Stimulated activated effector memory CD8-positive, alpha-beta T cell treated with anti-CD3 and anti-CD28 coated beads, Interleukin-12 subunit alpha, Interleukin-12 subunit beta, amount 100 ng/mL, for 72 hours (primary cell): ENCODE measurements at places on chromosomes 5 and 9.

DNA sequence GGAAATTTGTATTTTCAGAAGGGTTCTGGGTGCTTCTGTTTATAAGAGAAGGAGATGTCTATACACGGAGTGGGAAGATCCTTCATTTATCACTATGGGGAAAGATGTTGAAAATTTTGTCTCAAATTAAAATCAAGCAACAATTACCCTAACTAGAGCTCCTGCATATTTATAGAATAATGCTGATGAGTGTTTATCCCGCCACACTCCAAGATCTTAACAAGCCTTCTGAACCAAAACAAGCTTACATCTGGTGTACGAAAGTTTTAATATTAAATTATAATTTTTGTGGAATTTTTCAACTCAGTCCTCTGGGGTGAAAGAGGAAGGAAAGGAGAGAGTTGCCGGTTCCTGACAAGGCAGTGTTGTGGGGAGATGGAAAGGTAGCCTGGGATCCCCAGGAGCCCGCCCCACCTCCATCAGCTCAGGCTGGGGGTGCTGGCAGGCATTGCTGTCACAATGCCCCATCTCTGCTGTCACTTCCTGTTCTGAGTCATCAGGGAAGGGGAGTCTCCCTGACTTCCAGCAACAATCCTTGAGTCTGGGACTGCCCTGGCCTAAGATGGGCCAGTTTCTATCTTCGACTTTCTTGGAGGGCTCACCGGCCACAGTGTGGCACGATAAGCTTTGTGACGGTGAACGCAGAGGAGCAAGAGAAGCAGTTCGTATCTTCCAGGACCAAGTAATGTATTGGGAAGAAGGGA lies 64.5 kb downstream of the ERAP1 start:
- no peak for DNase-seq

- DNase-seq, result no peak
Measured at GRCh38 chr9:126166866-126167265, 159.8 kb upstream of the MVB12B start.

- DNase-seq, result no peak
Measured at GRCh38 chr5:3412146-3412545, 183.5 kb upstream of the IRX1 start.

- peak; percentile 25 for DNase-seq
Measured at GRCh38 chr9:79623799-79624721, 52.3 kb downstream of the TLE4 start.

DNA sequence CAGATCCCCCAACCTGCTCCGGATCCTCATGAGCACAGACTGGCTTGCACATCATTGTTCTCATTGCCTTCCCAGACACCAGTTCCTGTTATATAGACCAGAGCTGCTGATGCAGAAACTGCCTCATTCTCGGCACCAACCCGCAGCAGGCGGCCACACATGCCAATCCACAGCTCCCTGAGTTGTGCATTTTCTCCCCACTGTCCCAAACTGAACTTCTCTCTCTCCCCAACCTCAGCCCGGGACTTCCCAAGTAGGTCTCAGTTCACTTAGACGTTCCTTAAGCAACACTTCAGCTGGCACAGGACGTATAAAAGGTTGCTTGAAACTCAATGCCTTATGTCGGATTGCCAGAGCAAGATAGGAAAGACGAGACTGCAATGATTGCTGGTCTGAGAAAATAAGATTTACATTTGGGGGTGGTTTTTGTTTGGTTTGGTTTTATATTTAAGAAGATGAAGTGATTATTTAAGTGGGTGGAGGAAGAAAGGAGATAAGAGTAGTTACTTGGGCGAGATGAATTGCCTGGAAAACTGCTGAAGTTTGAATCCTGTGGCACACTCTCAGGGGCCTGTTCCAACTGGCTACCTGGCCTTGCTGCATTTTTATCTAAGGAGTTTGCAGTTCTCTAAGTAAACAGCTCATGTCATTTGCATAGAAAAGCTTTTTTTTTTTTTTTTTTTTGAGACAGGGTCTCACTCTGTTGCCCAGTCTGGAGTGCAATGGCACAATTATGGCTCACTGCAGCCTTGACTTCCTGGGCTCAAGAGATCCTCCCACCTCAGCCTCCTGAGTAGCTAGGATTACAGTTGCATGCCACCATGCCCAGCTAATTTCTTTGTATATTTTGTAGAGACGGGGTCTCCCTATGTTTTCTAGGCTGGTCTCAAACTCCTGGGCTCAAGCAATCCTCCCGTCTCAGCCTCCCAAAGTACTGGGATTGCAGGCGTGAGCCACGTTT lies 155.4 kb downstream of the GOLPH3 start:
- DNase-seq, result no peak

GRCh38 chr5:166695326-166695725 lies 1596.1 kb upstream of the WWC1 start:
- DNase-seq, result no peak

DNA sequence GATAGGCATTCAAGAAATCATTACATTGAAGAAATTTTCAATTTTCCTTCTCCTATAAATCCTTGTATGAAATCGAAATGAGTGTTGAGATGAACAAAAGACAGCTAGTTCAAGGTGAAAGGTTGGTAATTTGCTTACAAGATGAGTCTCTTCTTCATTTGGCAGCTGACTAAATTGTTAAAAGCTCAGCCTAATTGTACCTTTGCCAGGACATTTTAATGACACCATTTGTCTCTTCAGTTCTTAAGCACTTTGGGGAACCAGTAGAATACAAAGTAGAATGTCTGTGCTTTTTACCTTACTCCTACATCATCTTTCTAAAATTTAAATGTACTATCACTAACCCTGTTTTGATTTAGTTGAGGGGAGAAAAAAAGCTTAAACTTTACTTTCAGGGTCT lies 59.4 kb downstream of the GRAMD2B start:
- no peak for DNase-seq

GRCh38 chr5:62354028-62354874 lies 48.2 kb downstream of the KIF2A start:
- no peak for DNase-seq

GRCh38 chr5:78983601-78984438 lies 1.3 kb downstream of the ARSB start:
- no peak for DNase-seq

DNA sequence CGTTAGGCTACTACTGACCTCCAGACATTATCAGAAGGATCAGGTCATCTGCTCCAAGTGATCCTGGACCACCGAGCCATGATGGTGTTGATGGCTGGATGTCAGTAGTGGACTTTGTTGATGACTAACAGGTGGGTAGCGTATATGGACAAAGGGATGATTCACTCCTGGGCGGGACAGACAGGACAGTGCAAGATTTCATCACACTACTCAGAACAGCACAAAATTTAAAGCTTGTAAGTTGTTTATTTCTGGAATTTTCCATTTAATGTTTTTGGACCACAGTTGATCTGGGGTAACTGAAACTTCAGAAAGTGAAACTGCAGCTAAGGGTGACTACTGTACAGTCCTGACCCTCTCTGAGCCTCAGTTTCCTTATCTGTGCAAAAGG lies 12.7 kb downstream of the PDGFRB start:
- DNase-seq, result no peak

DNA sequence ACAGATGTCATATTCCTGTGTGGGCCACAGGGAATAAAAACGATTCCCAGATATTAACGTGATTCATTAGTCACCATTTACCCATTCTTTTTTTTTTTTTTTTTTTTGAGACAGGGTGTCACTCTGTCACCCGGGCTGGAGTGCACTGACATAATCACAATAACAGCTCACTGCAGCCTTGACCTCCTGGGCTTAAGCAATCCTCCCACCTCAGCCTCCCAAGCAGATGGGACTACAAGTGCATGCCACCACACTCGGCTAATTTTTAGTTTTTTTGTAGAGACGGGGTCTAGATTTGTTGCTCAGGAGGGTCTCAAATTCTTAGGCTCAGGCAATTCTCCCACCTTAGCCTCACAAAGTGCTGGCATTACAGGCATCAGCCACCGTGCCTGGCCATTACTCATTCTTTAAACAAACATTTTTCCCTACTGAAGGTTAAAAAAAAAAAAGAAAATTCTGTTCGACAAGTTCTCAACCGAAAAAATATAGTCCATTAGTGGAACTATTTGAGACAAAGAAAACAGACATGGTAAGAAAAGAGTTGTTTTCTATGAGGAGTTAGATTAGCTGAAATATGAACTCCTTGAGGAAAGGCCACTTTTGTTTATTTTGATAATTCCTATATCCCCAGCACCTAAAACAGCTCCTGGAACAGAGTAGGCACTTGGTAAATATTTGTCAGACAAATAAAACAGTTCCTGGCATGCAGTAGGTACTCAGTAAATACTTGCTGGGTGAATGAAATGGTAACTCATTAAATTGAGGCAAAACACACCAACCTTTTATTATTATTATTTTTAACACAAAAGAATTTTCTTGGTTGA lies 32.1 kb upstream of the PDCL start:
- no peak for DNase-seq

DNA sequence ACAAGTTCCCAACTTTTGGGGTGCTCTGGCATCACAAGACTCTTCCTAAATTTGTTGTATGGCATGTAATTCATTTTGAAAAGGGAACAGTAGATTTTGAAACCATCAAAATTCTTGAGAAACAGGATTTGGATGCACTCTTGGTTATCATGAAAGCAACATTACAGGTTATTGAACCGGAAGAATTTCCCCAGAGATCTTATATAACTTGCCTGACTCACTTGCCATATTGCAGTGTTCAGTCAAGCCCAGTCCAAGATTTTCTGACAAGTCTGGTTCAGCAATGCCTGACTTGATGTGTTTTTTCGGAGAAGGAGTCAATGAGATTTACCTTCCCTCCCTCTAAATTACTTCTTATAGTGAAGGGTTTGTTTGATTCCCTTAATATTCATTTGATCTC lies 32.0 kb downstream of the SMIM15 start:
- no peak for DNase-seq

DNA sequence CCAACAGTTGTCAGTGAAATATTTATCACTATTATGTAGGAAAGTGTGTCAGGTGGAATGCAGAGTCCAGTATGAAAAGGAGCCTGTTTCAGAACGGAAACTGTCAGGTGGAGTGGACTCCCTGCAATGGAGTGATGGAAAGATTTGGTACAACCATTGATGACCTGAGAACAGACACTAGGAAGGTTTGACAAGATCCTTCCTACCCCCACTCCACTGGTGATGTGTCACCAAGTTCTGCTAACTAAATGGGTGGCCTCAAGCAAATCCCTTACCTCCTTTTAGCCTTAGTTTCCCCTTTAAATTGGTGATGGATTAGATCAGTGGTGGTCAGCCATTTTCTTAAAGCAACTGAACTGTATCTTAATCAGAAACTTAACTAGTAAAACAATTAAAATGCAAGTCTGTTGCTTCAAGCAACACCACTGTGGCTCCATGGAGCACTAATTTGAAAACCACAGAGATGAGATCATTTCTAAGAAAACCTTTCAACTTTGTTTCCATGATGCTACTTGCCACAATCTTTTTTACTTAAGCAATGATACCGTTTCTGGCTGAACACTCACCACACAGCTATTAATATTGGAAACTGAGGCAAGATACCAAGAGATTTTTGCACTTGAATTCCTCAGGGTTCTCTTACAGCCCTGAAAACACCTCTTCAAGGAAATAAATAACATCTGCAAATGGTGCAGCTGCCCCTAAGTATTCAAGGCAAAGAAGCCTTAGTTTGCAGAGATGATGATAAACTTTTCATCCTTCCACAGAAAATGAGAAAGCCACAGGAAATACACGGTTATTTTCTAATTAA lies 140.6 kb downstream of the ERCC6L2 start:
- DNase-seq, result peak; percentile 30

- no peak for DNase-seq
Measured at GRCh38 chr9:20312732-20313131, 309.6 kb downstream of the MLLT3 start.

- no peak for DNase-seq
Measured at GRCh38 chr9:109766351-109766750, 13.6 kb upstream of the PALM2AKAP2 start.

DNA sequence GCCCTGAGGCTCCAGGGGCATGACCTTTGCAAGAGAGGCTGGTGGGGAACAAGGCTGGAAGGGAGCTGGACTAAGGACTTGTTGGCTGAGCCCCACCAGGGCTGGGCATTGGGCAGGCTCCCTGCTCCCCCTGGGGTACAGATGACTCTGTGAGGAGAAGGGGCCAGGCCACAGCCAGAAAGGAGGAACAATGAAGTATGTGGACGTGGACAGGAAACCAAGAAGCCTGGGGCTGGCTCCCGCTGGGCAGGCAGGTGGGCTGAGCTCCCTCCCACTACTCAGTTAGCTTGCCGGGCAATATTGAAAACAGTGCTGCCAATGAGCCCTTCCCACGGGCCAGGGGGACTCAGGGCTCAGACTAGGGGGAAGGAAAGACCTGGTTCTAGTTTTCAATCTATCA lies 66.1 kb upstream of the SPTLC1 start:
- no peak for DNase-seq

GRCh38 chr9:127979333-127980059 lies 1.3 kb downstream of the EEIG1 start:
- no peak for DNase-seq

GRCh38 chr5:109706095-109706494 lies 16.4 kb downstream of the MAN2A1 start:
- DNase-seq, result no peak

DNA sequence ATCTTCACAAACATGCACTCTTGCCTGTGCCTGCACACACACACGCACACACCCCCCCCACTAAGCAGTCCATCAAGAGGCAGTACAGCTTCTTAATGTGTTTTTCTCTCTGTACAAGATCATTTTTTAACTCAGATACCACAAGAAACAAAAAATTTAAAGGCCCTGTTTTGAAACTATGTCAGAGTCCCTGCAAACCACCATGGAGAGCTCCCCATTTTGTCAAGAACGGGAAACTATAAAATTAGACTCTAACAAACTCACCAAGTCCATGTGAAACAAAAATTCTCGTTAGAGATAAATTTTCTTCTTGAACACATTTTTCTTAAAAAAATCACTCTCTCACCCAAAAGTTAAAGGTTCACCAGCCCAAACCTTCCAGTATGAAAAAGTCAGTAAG lies 86.3 kb downstream of the ELAVL2 start:
- no peak for DNase-seq

- no peak for DNase-seq
Measured at GRCh38 chr9:14165376-14166035, 148.4 kb downstream of the NFIB start.

DNA sequence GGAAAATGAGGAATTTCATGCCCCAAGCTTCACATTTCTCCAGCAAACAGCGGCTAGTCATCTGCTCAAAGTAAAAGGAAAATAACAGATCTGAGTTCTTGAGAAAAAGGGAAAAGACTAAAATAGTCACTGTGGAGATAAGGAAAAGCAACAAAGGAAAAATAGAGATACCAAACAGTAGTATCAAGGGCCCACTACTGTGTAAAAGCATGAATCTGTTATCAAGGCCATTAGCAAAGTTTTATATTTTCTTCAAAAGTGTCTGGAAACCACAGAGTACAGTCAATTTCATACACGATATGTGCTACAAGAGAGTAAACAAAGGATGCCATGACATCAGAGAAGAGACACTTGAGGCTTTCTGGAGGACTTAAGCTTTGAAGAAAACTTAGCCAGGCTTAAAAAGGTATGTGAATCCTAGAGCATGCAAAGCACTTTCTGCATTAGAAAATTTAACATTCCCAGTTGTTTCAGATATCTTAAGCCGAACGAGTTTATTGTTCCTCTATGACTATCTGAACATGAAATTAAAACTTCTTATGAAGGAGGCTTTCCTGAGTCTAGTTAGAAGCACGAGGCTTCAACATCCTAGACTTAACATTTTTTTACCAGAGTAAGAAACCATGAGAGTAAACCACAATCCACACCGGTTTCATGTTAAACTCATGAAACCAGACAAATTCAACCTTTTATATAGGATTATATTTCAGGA lies 1.2 kb downstream of the TTC33 start:
- DNase-seq, result no peak

- no peak for DNase-seq
Measured at GRCh38 chr5:121174351-121174750, 677.3 kb upstream of the FTMT start.
